ENCODE measurements at places on chromosomes 1 and 21.

GRCh38 chr1:1333551-1334241 is 2.6 kb downstream of the TAS1R3 start:
- DNase-seq = no peak

DNA sequence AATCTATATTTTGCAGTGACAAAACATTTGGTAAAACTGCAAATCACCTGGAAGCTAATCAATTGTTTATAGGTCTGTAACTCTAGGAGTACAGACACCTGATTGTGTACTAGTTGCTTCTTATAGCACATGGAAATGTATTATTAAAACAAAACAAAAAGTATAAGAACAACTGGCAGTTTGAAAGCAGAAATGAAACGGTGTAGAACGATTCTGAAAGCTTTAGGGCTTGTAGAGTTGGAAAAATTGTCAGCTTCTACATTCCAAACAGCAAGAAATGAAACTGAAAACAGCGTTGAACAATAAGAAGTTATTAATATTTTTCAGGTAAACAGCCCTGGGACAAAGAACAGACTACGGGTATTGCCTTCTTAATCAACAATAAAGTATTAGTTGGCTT is 273.3 kb downstream of the OLFM3 start:
- no peak for DNase-seq

- DNase-seq = no peak
Measured at GRCh38 chr1:47416319-47417169, 459 bp downstream of the FOXE3 start.

GRCh38 chr1:158611916-158612315 is 6.8 kb downstream of the OR10Z1 start:
- no peak for DNase-seq

- DNase-seq = no peak
Measured at GRCh38 chr1:202811296-202812175, 782 bp downstream of the PCAT6 start.

GRCh38 chr1:85296980-85297379 is 20.5 kb upstream of the BCL10 start:
- no peak for DNase-seq

Data from AG04449 (cell line).